ENCODE measurements at places on chromosomes 1 and 21. TPM values are rescaled to one million over a fixed set of nuclear protein-coding genes. Genes with fewer than 3 reads are reported as not detected.

DNA sequence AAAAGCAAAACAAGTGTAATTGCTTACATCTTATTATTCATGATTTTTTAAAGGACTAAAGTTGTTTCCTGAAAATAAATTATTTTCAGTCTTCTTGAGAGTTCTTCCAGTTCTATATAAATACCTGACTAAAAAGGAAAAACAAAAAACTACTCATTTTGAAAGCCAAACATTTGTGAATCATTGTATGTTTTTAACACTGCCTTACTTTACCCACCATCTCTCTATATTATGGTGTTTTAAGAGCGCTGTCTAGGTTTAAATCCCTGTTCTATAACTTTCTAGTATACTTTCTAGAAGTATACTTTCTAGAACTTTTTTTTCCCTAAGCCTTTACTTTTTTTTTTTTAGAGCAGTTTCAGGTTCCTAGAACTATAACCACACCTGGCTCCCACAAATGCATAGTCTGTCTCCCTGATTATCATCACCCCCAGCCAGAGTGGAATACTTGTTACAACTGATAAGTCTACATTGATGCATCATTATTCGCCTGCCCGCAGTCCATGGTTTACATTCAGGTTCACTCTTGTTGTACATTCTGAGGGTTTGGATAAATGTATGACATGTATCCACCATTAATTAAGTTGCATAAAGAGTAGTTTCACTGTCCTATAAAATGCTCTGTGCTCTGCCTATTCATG, 9.8 kb downstream of the RSBN1 start:
- no peak for DNase-seq

KDF1 gene
- 10.8 TPM for total RNA-seq

GRCh38 chr1:195173753-195174152, 1434.5 kb downstream of the KCNT2 start:
- DNase-seq, result no peak

- DNase-seq, result no peak
Observed at GRCh38 chr1:3342960-3343359, 111.5 kb upstream of the ARHGEF16 start.

LCE2A gene
- total RNA-seq, result not detected

- DNase-seq, result no peak
Observed at GRCh38 chr1:99598738-99599411, 47.0 kb upstream of the PALMD start.

ALG14 gene
- 1.6 TPM for total RNA-seq

DNA sequence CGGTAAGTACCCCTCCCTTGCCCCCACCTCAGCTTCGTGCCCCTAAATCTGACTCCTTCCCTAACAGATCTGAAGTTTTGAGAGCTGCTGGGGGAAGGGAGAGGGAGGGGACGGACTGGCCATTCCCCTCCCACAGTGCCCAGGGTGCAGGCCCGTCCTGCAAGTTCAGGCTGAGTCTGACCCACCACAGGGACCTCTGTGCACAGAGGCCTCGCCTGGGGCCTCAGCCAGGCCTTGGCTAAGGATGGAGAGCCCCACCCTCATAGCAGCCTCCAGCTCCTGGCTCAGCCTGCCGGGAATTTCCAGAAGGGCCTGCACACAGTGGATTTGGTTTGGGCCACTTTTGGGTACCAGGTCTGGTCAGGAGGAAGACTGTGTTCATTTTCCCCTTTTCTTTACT, 31.2 kb upstream of the TNFRSF1B start:
- no peak for DNase-seq

PLA2G2C gene
- total RNA-seq, result not detected

HSD3B2 gene
- not detected for total RNA-seq

DNA sequence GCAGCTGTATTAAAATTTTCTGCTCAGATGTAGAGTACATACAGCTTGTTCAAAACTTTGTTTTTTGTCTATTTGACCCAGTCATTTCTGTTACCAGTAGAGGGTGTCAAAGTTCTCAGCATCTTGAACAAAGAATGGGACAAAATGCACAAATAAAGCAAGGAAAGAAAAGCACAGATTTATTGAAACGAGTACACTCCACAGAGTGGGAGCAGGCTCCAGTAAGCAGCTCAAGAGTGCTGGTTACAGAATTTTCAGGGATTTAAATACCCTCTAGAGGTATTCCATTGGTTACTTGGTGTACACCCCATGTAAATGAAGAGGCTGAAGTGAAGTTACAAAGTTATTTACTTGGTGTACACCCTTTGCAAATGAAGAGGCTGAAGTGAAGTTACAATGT, 8.9 kb upstream of the PRMT6 start:
- DNase-seq, result no peak
